ENCODE measurements at places on chromosomes 4 and X.

DNA sequence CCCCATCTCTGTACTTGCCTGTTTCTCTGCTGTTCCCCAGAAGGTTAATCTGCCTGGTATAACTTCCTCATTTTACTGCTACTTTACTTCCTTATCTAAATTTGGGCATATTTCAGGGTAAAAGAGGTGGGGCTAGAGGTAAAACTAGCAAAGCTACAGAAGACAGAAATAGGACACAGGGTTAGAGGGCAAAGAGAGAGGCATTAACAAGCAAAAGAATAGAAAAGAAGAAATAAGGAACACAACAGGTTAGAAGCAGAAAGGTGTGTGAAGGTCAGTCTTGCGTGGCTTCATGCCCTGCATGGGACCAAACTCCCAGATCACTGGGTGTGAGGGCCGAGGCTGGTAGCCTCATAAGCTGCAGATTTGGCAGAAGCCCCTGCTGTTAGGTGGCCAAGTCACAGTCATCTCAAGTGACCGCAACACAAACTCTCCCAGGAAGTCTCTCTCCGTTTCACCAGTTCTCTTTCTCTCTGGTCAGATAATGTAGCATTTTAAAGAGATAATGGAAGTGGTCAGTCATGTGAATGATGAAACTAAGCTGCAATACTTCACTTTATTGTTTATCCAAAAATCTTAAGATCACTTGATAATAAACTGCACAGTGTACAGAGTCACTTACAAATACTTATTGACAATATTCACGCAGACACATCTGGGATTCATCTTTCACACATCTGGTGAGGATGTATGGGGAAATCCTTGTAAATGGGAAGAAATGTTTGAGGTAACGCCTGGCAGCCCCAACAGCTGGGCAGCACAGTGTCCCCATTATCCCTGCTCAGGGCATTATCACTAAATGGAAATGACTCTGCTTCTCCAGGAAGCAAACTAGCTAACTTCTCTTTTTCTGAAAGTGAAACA is 16.4 kb downstream of the TMEM154 start:
- peaks cover 18% of the 10 kb centered on the region for H3K4me1 ChIP-seq
- no peaks in the 10 kb centered on the region for H3K27me3 ChIP-seq
- H3K27ac ChIP-seq, result peak overlapping the region; percentile 69
- DNase-seq, result no peak

- H3K36me3 ChIP-seq, result peaks cover 5% of the 10 kb centered on the region
- no peak for DNase-seq
- H3K27ac ChIP-seq, result peak overlapping the region; percentile 44
Observed at GRCh38 chrX:118558926-118559325, 63.3 kb downstream of the DOCK11 start.

- no peak overlapping the region for H3K27ac ChIP-seq
- no peaks in the 10 kb centered on the region for H3K4me1 ChIP-seq
- H3K27me3 ChIP-seq, result peaks cover 1% of the 10 kb centered on the region
- DNase-seq, result no peak
- H3K4me3 ChIP-seq, result no peak overlapping the region
Observed at GRCh38 chr4:41524425-41524824, 13.5 kb upstream of the LIMCH1 start.

- H3K27me3 ChIP-seq, result no peaks in the 10 kb centered on the region
- no peaks in the 10 kb centered on the region for H3K4me1 ChIP-seq
- H3K36me3 ChIP-seq, result no peaks in the 10 kb centered on the region
- H3K4me3 ChIP-seq, result no peak overlapping the region
Observed at GRCh38 chr4:52265781-52266525, 214.8 kb downstream of the SPATA18 start.

- no peaks in the 10 kb centered on the region for H3K36me3 ChIP-seq
- H3K27ac ChIP-seq, result no peak overlapping the region
- no peak for DNase-seq
- H3K4me3 ChIP-seq, result no peak overlapping the region
Observed at GRCh38 chr4:145755802-145756201, 75.9 kb downstream of the C4orf51 start.

- no peaks in the 10 kb centered on the region for H3K36me3 ChIP-seq
- H3K27me3 ChIP-seq, result no peaks in the 10 kb centered on the region
- DNase-seq, result no peak
- H3K27ac ChIP-seq, result no peak overlapping the region
Observed at GRCh38 chr4:19514276-19515070, 737.2 kb upstream of the SLIT2 start.

DNA sequence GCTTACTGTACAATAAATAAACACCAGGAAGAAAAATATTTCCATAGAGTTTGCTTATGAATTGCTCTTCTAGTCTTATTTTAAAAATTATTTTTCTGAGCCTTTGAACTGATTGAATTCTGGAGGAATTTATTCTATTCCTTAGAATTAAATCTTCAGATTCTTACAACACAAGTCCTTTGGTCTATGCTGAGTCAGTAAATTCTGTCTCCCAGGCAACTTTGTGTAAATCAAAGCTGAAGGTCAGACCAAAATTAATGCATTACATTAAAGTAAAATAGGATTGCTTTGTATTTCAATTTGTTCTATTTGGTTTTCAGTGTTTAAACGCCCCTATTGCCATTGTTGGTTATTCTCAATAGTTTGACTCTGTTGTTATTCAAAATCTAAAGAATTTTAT is 26.8 kb upstream of the STPG2 start:
- no peaks in the 10 kb centered on the region for H3K36me3 ChIP-seq
- H3K4me3 ChIP-seq, result no peak overlapping the region
- H3K4me1 ChIP-seq, result no peaks in the 10 kb centered on the region

- H3K4me3 ChIP-seq, result no peak overlapping the region
- peak overlapping the region; percentile 83 for H3K27ac ChIP-seq
- no peaks in the 10 kb centered on the region for H3K27me3 ChIP-seq
- H3K36me3 ChIP-seq, result no peaks in the 10 kb centered on the region
- DNase-seq, result no peak
Observed at GRCh38 chr4:1251773-1252066, 2.8 kb upstream of the CTBP1 start.

DNA sequence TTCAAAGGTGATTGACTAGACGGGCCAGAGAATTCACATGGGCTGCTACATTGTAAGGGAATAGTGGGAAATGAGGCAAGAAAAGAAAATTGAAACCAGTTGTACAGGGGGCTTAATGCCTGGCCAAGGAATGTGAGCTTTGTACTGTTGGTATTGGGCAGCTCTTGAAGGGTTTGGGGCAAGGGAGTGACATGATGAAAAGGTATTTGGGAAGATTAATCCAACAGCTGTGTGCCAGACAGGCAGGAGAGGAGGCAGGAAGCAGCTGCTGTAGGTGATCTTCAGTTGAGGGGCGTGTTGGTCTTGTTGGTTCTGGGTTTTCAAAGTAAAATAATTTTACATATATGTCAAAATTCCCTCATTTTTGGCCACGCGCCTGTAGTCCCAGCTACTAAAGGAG is 384.5 kb upstream of the TENM3 start:
- no peak overlapping the region for H3K27ac ChIP-seq
- no peak for DNase-seq
- no peaks in the 10 kb centered on the region for H3K36me3 ChIP-seq
- no peaks in the 10 kb centered on the region for H3K4me1 ChIP-seq

DNA sequence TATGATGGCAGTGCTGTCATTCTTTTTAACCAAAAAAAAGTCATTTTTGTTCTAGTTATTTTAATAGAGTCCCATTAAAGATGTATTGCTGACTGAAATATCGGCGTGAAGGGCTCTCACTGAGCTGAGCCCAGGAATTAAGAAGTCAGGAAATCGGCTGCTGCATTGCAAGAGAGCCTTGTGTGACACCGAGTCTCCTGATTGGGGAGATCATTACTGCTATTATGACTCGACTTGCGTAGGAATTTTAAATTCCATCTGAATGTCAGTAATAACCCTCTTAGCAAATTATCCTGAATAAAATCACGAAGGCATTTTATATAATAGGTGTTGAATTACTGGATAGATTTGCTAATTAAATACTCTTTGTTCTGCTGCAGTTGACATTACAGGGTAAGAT is 111.5 kb downstream of the POLA1 start:
- H3K27ac ChIP-seq, result no peak overlapping the region
- no peak overlapping the region for H3K4me3 ChIP-seq
- peaks cover 6% of the 10 kb centered on the region for H3K36me3 ChIP-seq
- no peak for DNase-seq
- no peaks in the 10 kb centered on the region for H3K27me3 ChIP-seq

DNA sequence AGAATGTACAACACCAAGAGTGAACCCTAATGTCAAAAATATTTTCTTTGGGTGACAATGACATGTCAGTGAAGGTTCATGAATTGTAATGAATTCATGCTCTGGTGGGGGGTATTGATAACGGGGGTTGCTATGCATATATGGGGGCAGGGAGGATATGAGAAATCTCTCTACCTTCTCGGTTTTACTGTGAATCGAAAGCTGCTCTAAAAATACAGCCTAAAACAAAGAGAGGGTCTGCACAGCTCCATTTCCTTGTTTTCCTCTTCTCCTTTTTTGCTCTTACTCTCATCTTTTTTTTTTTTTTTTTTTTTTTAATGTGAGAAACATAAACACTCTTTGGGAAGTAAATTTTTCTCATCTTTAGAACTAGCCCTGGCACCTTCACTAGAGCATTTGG is 85.8 kb downstream of the DCTD start:
- peaks cover 17% of the 10 kb centered on the region for H3K27me3 ChIP-seq
- H3K4me1 ChIP-seq, result peaks cover 4% of the 10 kb centered on the region
- no peak overlapping the region for H3K4me3 ChIP-seq
- DNase-seq, result no peak
- no peak overlapping the region for H3K27ac ChIP-seq
- no peaks in the 10 kb centered on the region for H3K36me3 ChIP-seq

DNA sequence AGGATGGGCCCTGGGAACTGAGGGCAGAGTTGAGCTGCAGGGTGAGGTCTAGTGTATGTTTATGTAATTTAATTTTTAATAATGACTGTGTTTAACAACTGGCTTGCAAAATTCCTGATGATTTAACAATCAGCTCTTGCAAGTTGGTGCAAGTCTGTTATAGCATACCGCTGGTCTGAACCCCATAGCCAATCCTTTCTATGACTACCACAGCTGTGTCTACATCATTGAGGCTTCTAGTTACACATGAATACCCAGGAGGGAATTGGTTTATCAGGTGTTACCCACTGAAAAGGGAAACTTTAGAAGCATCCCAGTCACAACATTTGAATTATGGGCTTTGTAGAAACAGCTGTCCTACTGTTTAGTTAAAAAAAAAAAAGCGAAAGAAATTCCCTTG is 38.3 kb downstream of the SUPT20HL1 start:
- no peaks in the 10 kb centered on the region for H3K36me3 ChIP-seq
- H3K4me1 ChIP-seq, result no peaks in the 10 kb centered on the region
- H3K27me3 ChIP-seq, result no peaks in the 10 kb centered on the region
- H3K4me3 ChIP-seq, result no peak overlapping the region

- H3K36me3 ChIP-seq, result peaks cover 83% of the 10 kb centered on the region
- DNase-seq, result no peak
- H3K4me1 ChIP-seq, result peaks cover 29% of the 10 kb centered on the region
- H3K4me3 ChIP-seq, result no peak overlapping the region
- no peaks in the 10 kb centered on the region for H3K27me3 ChIP-seq
- H3K27ac ChIP-seq, result peak overlapping the region; percentile 77
Observed at GRCh38 chr4:48112017-48112667, 21.9 kb downstream of the TXK start.

- peaks cover 3% of the 10 kb centered on the region for H3K27me3 ChIP-seq
- H3K4me1 ChIP-seq, result no peaks in the 10 kb centered on the region
- H3K27ac ChIP-seq, result no peak overlapping the region
- no peak for DNase-seq
Observed at GRCh38 chr4:53755656-53756055, 164.4 kb upstream of the LNX1 start.

DNA sequence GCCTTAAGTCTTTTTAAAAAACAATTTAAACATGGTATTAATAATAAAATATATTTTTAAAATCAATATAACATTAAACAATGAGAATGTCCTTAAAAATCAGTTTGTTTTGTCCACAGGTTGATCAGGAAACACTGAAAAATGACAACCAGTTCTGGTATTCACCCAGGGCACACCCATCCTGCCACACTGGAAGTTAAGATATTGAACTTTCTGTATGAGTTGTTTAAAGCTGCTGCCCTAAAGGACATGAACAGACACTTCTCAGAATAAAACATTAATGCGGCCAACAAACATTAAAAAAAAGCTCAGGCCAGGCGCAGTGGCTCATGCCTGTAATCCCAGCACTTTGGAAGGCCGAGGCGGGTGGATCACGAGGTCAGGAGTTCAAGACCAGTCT is 15.0 kb upstream of the HOPX start:
- no peak overlapping the region for H3K4me3 ChIP-seq
- H3K36me3 ChIP-seq, result no peaks in the 10 kb centered on the region
- no peak for DNase-seq
- H3K4me1 ChIP-seq, result peaks cover 12% of the 10 kb centered on the region
- H3K27me3 ChIP-seq, result no peaks in the 10 kb centered on the region

Measured in naive thymus-derived CD8-positive, alpha-beta T cell (primary cell).